A549 (cell line): ENCODE measurements at places on chromosomes 6 and 20.

GRCh38 chr6:11160199-11160598 is 48.7 kb upstream of the ERVFRD-1 start:
- DNase-seq, result no peak

- DNase-seq, result peak; percentile 40
Measured at GRCh38 chr6:99241905-99242534, 107.5 kb downstream of the FAXC start.

DNA sequence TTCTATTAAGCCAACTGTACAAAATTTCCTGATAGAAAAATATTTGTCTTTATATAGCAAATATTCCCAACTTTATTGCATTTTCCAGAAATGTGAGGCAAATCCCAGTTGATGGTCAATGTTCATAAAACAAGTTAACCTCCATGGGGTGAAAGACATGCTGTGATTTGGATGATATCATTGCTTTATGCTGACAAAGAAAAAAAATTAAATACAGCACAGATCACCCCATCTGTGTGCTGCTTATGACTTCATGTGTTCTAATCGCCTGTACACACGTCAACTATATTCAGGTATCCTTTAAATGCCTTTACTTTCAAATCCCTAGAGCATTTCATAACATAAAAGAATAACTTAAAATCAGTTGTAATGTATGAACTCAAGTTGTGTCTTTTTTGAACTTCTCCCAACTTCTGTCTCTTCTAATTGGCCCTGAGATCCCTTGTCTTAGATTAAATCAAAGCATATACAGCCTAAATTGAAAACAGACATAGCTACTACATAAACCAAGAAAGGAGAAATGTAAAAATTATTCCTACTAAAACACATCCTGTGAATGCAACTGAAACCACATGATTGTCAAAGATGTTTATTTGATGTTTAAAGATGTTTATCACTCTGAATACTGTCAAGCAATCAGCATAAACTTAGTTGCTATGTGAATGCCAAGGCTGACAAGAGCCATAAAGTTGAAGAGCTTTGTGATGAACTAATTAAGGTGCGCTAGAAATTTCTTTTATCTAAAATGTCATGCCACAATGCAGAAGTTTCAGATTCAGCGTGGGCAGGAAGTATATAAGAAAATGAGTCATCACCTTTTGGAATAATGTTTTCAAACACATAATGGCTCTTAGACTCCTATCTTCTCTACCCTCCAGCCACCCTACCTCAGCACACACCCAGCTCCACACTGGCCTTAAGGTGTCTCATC is 68.7 kb downstream of the FILIP1 start:
- no peak for DNase-seq

DNA sequence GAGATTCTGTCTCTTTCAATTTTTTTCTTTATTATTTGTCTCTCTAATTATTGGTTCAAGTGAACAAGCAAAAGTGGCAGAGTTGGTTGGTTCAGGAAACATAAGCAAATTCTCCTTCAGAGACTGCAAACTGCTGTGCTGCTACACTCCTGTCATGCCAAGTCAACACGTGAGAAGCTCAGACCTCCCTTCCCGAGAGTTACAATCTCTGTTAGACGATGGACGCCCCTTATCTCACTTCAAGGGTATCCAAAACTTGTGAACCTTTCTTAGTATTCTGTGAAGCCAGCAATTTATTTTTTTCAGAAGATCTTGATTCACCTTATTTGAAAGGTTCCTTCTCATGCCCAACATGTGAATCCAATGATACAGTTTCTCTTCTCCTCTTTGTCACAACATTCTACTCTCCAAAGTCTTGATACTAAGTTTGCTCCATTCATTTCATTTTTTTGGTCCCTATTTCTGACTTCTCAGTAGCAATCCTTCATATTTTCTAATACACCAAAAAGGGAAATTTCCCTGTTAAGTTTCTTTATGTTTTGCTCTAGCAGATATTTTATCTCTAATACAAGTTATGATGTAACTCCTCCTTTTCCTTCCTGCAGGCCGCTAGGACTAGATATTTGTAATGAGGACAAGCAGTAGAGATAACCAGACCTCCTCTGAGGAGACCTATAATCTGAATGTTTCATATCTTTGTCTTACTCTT is 448.8 kb upstream of the CITED2 start:
- no peak for DNase-seq

GRCh38 chr6:154622618-154623336 is 110.4 kb upstream of the SCAF8 start:
- DNase-seq, result no peak

DNA sequence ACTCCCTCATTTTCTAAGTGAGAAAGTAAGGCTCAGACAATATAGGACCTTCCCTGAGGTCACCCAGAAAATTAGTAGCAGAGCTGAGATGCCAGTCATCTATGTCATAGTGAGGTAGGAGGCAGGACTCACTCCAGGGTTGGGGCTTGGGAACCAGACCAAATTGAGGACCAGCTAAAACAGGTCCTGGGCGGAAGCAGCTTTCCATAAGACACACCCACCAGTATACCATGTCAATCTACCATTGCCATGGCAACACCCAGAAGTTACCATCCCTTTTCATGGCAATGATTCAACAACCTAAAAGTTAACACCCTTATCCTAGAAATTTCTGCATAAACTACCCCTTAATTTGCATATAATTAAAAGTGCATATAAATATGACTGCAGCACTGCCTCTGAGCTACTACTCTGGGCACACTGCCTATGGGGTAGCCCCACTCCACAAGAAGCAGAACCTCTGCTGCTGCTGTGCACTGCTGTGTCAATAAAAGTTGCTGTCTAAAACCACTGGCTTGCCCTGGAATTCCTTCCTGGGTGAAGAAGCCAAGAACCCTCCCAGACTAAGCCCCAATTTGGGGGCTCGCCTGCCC is 30.3 kb upstream of the OCSTAMP start:
- no peak for DNase-seq

GRCh38 chr6:34152042-34152524 is 6.2 kb upstream of the GRM4 start:
- DNase-seq, result no peak

DNA sequence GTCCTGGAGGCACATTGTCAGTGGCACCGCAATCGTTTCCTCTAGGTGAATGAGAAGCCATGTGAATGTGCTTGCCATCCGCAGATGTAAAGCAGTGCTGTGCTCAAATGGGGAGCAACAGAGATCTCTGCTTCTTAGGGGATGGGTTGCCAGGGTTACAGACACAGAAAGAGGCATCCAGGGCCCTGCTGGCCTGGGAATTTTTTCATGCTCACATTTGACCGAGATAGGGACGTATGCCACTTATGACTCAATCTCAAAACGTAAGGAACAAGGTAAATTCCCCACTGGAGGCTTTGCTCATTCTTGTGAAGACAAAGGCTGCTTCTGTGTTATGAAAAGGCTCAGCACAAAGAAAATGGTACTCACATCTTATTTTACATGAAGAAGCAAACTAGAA is 11.0 kb downstream of the C6orf118 start:
- no peak for DNase-seq

- DNase-seq, result no peak
Measured at GRCh38 chr6:111845441-111845871, 27.8 kb downstream of the FYN start.

DNA sequence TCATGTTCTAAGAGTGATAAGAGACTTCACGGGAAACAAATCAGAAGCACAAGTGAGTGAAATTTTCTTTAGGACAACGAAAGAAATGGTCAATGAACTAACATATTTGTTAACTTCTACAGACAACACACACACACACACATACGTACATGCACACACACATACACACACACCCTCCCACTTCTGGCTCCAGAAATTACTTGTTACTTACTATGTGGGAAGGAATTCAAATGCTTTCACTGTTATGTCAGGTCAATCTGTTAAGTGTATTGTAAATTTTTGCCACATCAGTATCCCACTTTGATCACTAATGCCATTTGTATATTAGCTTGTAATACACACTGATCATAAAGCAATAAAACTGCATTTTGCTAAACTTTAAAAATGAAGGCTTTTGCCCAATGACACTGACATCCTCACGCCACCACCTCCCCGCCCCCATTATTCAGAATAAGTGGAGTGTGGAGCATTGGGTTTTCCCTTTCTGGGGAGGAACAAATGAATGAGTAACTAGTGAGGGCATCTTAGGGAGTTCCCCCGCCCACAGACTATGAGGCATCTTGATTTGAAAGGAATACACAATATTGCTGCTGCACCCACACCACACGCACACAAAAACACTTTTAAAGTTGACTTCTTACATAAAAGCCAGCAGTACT is 76.2 kb downstream of the ATXN1 start:
- DNase-seq, result peak; percentile 55

DNA sequence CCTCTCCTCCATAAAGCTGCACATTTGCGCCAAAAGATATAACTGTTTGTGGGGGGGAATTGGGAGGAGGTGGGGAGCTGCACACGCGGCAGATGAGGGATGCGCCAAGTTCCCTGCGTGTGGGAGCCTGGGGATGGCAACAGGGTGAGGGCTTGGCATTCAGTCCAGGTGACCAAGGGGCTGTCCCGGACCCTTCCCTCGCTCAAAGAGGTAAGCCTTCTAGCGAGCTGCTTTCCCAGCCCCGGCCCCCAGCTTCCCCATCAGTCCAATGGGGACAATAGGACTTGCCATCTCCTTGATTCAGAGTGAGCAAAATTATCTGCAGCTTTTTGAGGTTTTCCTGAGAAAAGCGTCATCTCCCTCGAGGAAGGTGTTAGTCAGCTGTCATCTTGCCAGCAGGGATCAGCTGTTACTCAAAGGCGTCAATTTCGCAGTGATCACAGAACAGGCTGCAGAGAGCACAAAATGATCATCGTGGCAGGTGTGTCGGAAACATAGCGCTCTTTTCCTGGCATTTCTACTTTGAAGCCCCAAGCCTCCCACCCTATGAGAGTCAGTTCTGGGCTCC is 21.3 kb downstream of the ZNF831 start:
- DNase-seq, result no peak

GRCh38 chr6:2157441-2158127 is 87.8 kb downstream of the GMDS start:
- DNase-seq, result no peak

- DNase-seq, result no peak
Measured at GRCh38 chr6:110882274-110882619, 7.7 kb downstream of the AMD1 start.

DNA sequence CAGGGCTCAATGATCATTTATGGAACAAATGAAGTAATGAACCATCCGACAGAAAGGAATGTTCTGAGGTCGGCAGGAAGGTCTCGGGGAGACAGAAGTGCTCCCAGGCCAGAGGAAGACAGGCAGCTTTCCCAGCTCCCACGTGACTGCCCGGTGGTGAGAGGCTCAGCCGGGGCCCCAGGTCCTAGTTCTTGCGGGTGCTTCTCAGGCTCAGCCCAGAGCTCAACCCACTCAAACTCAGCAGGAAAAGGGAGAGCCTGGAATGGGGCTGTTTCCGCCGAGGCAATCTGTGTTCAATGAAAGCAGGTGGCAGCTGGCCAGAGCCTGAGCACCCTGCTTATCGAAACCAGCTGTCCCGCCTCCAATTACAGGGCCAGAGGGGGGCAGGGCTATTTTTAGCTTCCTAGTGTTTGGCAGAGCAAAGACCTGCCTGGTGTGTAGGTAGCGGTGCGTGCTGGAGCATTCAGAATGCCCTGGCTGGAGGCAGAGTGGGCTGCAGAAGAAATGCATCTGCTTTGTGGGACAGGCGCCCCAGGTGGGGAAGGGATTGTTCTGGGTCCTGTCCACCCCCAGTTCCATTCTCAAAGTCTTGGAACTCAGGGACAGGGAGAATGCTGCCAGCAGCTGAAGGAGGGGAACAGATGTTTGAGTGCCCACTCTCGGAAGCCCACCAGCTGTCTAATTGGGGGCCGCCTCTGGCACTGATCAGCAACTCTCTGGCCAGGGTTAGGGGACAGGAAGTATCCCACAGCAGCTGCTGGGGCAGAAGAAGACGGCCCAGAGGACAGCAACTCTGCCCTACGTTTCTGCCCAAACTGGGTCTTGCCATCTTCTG is 145.1 kb downstream of the PREX1 start:
- no peak for DNase-seq

DNA sequence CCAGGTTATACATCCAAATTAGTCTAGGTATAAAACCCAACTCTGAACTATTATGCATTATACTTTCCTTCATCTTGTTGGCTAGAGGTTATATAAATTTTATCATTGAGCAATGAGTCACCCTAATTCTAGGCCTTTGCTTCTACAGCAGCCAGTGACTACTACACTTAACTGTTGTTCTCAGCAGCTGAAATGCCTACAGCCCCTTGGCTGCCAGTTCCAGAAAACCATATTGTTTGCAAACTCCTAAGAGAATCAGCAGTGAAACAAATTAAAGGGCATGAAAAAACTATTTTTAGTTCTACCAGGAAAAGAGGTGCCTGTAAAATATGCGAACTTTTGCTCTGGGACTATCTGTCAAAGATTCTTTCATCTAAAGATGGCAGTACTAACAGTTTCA is 292.8 kb downstream of the FRK start:
- DNase-seq, result no peak

DNA sequence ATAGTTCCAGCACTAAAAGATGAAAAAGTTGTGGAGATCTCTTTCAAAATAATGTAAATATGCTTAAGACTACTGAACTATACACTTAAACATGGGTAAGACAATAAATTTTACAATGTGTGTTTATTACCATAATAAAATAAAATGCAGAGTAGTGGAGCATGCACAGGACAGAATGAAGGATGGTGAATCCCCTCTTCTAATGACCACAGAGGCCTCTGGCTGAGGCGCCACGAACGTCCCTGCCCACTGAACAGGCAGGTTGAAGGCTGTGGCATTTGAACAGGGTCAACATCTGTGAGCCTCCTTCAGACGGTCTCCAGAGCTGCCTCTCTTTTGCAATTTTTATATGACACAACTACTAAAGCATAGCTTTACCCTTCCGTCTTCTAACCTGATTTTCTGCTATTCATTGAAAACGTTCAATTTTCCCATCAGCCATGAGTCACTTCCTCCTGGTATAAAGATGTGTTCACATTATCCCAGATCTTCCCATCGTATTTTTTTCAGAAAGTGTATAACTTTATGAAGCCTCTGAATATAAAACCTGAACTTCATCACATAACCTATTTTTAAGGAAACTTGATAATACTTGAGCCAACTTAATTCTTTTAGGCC is 37.8 kb downstream of the ADGRF4 start:
- no peak for DNase-seq

DNA sequence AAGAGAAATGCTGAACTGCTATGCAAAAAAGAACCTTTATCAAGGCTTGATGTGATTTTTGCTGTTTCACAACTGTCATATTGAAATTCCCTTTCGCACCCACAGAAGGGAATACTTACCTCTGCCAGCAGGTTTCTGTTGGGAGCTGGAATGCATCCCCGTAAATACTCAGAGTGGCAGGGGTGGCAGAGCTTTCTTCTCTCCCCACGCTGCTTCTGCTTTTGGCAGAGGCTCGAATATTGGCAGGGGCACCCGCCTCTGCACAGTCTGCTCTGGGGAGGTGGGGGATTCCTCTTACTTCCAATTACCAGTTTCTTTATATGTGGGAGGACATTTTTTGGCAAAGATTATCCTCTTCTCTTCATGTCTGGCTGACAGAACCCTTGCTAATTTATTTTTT is 28.4 kb downstream of the TMEM200A start:
- DNase-seq, result no peak

DNA sequence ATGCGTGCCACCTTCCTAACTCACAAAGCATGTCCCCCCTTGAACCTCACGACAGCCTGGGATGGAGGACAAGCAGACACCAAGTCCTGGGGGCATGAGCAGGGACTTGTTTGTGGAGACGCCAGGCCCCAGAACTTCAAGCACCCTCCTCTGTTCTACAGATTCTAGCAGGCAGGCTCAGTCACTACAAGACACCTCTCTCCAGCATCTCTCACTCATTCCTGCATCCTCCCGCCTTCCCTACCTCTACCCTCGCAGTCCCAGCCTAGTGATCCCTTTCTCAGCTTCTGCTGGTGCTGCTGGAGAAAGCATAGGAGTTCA is 3.7 kb downstream of the LRP11 start:
- DNase-seq, result no peak

- DNase-seq, result no peak
Measured at GRCh38 chr6:14180609-14181008, 63.0 kb downstream of the CD83 start.
